Ascending aorta (tissue), 2 donors: ENCODE measurements at places on chromosomes 4 and X. TPM values are rescaled to one million over a fixed set of nuclear protein-coding genes. Genes with fewer than 3 reads are reported as not detected.

FAM149A gene
- 13.9 TPM for total RNA-seq

ASB5 gene
- not detected for total RNA-seq

SPANXB1 gene
- not detected for total RNA-seq

TBC1D25 gene
- 8.2 TPM for total RNA-seq

DNA sequence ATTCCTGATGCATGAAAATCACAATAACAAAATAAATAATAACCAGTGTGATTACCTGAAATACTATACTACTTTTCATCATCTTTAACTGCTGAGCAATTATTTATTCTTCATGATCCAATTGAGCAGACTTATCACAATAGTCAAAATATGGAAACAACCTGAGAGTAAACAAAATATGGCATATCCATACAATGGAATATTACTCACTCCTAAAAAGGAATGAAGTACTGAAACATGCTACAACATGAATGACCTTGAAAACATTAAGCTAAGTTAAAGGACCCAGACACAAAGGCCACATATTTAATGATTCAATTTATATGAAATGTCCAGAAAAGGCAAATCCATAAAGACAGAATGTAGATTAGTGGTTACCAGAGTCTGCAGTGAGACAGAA, 146.8 kb downstream of the MID1IP1 start:
- no peak for DNase-seq

DNA sequence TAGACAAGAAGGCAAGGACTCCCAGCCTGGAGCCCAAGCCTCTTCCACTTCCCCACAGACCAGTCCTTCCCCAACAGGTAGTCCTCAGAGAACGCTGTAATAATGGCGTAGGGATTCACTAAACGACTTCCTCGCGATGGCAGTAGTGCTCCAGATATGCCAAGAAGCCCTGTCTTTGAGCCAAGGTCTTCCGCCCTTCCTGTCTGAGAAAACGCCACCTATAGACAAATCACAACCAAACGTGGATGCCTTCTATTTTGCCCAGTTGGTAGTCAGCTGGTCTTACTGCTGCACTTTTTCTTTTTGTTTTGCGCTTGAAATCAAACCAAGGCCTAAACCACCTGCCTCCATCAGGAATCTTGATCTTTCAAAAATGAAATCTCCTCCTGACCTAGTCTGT, 203.3 kb downstream of the OR13H1 start:
- peak; percentile 84 for DNase-seq

DNA sequence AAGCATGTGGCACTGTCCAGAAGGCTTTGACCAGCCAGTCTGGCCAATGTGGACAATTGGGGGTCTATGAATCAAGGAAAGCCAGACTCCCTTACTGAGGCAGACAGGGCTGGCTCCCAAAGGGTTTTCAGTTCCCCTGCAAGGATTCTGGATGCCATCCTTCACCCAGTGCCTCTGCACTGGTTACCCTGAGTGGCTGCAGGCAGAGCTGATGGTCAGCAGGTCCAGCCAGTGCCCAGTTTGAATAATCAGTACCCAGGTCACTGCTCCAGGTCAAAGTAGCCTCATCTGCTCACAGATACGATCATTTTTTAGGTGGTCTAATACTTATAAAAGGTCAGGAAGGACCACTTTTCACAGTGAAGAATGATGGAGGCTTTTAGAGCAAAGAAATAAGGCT, 52.2 kb upstream of the MAMLD1 start:
- DNase-seq: peak; percentile 13

GRCh38 chr4:137909529-137910309, 332.4 kb downstream of the SLC7A11 start:
- no peak for DNase-seq

DNA sequence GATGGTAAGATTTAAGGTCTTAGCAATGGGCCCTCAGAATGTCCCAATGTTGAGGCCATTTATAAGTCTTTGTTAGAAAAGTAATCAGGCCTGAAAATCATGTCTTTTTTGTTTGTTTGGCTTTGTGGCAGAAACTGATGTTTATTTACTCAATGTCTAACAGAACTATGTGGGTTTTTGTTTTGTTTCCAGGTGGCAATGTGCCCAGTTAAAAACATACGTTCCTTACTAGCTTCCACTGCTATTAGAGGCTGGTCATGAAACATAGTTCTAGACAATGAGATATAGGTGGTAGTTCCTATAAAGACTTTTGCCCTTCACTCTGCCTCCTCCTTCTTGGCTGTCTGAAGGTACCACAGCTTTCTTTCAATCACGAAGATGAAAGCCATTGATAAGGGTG, 108.8 kb downstream of the C4orf51 start:
- DNase-seq: no peak

DNA sequence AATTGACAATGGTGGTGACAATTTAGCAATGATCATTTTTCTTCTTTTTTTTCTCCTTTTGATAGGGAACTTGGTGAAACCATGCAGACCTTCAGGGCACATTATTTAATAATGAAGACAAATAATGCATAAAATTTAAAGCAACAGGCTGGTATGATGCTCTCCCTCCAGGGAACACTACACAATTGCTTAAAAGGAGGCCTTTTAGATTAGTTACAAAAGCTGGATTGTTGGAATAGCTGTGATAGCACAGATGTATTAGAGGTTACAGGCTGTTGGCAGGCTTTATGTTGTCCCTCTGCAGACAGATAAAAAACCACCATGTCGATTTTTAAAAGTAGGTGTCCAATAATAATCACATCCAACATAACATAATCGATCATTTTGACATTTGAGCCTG, 307.0 kb downstream of the ADGRL3 start:
- no peak for DNase-seq

GRCh38 chr4:120694973-120695372, 227.6 kb downstream of the PRDM5 start:
- no peak for DNase-seq

GRCh38 chrX:80285131-80285773, 135.0 kb upstream of the TENT5D start:
- DNase-seq: no peak

- DNase-seq: no peak
Observed at GRCh38 chr4:189046642-189047041, 894.0 kb upstream of the FRG1 start.

DNA sequence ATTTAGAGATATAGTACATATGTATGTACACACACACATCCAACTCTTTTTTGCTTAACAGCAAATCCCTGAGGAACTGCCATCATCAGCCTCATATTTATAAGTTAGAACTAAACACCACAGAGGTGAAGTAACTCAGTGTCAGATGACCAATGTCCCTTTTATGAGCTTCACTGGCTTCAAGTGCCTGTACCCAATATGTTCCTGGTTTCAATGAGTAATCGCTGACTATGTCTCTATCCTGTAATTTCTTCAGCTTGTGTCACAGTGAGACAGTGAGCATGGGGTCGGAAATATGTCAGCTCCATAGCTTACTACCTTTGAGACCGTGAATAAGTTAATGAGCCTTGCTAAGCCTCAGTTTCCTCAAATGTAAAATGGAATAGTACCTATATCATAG, 136.2 kb upstream of the RASGEF1B start:
- DNase-seq: no peak

GRCh38 chr4:5863461-5864113, 29.3 kb downstream of the CRMP1 start:
- no peak for DNase-seq
